Foreskin fibroblast (primary cell): ENCODE measurements at places on chromosomes 2 and 18.

DNA sequence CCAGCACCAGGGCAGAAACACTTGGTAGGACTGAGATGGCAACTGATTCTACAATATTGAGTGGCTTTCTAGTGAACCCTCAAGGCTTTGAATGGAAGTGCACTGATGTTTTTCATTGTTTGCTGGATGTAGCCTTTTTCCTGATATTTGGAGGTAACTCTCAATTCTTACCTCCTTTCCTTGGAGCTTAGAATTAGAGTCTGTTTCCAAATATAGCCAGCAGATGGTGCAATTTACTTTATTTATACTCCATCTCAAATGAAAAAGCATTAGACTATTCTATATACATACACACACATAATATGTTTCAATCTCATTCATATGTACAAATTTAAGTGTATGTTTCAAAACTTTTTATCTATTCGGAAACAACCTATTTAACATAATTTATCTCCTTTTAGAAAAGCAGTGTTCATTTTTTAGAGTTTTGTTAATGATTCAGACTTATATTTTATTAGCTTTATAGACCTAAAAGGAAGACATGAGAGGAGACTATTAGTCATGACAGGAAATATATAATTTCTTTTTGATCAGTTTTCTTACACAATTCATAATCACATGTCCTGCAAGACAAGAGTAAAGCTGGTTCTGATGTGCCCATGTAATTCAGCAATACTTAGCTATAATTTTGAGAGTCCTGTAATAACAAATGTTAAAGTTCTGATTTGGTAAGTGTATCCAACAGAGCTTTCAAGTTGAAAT, 124.8 kb downstream of the NUP35 start:
- peak; percentile 10 for DNase-seq

DNA sequence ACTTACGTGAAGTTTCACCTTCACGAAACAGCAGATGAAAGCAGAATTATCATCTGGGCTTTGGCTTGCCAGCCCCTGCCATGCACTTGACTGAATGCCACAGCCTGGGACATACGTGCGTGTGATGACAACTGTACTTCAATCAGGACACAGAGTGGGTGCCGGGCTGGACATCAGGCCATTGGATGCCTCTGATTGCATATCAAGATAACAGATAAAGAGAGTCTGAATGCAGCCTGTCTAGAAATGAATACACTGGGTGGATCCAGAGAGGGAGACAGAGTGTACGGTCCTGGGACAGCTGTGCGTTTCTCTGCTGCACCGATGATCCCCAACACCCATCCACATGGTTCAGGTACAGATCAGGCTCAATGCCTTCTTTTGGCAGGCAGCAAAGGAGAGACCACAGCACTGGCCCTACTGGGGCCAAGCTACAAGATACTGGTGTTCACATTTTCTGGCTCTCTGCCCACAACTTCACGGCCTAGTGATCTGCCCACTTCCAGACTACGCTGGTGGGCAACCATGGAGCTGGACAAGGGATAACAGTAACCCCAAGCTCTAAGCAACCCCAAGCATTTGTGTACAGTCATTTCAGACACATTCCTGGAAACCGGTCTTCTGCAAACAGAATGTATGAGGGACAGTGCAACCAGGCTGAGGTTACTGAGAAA, 35.6 kb downstream of the FBLN7 start:
- DNase-seq: no peak

DNA sequence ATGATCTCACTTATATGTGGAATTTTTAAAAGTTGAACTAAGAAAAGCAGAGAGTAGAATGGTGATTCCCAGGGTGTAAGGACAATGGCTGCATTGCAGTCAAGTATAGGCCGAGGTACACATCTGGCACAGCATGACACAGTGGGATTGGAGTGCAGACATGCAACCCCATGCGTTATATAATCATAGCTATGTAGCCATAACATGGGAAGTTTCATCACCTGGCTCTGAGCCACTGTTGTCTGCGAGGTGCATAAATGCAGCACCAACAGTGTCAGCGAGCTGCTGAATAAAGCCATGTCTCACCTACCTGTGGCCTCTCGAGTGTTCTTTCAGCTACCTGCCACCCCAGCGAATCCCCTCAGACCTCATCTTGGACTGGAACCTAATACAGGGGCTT, 61.7 kb downstream of the CDC42EP3 start:
- no peak for DNase-seq

DNA sequence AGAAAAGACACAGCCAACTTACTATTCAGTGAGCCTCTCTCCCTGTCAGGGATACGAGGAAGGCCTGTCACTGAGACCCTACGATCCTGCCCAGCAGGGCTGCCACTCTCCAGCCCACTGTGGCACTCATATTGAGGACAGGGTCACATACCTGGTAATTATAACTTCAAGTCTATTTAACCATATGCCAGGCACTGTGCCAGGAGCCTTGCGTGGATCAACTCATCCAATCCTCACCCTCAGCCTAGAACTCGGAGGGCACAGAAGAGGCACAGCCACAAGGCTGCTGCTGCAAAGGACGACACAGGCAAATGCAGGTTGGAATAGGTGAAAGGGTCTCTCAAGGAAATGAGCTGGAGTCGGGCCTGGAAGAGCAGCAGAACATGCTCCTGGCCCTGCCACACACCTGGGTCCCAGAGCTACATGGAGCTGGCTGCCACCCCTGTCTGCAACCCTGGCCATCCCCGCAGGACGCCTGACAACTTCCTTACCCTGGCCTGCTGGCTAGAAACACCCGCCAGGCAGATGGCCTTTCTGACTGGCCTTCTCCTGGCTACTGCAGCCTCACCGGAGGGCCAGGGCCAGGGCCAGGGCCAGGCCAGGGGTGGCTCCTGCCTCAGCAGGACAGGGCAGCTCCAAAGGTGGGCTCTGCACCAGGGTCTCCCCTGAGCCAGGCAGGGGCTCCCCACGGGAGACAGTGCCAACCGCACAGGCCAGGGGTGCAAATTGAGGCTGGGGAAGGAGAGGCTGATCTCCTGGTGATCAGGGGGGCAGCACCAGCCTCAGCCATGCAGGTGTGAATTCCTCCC, 32.1 kb upstream of the SLC66A3 start:
- no peak for DNase-seq

DNA sequence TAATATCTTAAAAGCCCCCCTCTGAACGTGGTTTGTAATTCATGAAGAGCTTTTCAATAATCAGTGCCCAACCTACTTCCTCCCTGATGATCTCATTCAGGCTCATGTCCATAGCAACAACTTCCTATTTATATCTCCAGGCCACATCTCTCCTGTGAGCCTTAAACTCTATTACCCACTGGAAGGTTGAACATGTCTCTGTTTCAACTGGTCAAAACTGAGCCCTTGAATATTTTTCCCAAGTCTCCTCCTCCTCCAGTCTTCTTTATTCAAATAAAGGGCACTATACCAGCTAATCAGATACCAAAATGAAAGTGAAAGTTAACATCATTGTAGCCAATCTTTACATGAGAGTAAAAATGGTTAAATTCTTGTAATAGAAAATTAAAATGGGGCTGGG, 63.7 kb upstream of the ITGA4 start:
- DNase-seq: peak; percentile 53

DNA sequence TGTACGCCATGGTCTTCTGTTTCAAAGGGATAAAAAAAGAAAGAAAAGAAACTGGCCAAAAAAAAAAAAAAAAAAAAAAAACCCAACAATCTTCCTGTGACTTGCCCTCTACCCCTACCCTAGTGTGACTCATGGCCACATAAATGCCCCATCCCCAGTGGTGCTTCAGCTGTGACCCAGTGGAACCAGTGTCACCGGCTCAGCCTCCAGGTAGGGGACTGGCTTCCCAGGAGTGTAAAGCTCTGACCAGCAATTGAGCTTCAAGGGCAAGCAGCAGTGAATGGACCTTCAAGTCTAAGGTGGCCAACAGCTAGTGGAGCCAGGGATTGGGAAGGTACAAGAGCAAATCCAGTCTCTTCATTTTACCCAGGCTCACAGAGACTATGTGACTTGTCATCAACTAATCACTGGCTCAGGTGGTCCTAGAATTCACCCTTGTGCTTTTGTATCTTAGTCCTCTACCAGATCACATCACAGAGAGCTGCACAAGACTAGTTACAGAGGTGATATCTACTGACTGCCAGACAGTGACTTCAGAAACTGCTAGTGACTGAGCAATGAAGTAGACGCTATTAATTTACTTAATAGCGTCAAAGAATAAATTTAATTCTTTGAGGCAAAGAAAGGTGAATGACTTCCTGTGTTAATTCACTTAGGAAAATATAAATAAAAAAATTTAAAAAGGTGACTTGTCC, 1.3 kb upstream of the TGFBRAP1 start:
- DNase-seq: no peak

- DNase-seq: no peak
These were observed 48.2 kb downstream of the CABYR start for GRCh38 chr18:24187049-24187448.
